Posterior cingulate gyrus (tissue), 11 donors: ENCODE measurements at places on chromosomes 5 and 9.

DNA sequence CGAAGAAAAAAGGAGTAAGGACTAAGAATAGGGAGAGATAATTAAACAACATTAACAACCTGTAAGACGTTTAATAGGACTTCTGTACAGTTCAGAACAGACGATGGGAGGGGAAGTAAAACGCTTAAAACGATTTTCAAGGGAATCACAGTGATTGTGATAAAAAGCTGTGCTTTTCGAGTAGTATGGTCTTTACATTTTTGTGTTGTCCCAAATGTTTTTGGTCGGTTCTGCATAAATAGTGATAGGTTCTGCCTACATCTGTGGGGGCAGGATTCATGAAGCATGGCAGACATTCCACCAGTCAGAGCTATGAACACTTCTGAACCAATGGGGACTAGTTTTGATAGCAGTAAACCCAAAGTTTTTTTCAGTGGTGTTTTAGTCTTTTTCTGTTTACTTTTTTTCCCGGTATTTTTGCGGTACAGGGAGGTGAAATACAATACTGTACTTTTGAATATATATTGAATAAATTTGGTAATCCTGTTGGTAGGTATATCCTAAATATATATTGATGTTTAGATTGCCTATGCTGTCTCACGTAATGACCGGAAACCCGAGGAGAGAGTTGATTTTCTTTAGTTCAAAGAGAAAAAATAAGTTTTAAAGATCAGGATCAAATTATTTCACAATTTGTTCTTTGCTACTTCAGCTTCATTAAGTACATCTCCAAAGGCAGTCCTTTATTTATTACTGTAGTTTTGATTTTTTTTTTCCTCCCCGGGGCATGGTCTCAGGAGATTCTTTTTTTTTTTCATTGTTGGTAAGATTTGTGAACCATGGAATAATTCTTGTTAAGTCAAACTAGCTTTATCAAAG is 1.3 kb downstream of the ERBIN start:
- no peak for DNase-seq

GRCh38 chr9:113624721-113625120 is 161.2 kb downstream of the RGS3 start:
- DNase-seq, result no peak

DNA sequence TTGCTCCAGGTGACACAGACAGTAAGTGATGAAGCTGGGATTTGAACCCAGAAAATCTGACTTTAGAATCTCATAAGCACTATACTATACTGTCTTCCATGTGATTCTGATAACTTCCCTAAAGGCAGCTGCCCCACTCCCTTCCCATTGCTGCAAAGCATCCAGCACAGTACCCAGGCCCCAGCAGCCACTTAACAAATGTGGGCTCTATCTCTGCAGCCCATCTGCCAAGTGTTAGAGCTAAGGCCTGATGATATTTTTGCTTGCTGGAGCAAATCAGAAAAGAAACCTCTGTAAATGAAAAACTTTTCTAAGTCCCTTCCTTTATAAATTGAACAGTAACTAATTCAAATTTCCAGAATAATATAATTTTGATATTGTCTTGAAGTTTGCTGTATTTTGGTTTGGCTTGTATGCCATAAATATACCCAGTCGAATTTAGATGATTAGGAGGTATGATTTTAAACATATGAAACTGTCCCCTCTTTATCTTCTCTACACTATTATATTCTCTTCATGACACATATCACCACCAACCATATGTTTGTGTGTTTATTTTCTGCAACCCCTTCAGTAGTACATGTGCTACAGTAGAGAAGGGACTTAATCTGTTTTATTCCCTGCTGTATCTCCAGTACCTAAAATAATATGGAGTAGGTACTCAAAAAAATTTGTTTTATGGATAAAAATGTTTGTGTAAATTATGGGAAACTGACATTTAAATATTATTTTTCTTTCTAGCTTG is 63.8 kb downstream of the SMIM15 start:
- DNase-seq, result no peak

GRCh38 chr9:136295542-136296433 is 8.1 kb downstream of the CCDC187 start:
- DNase-seq, result no peak

- DNase-seq, result no peak
Measured at GRCh38 chr9:86960938-86961337, 13.6 kb upstream of the GAS1 start.

DNA sequence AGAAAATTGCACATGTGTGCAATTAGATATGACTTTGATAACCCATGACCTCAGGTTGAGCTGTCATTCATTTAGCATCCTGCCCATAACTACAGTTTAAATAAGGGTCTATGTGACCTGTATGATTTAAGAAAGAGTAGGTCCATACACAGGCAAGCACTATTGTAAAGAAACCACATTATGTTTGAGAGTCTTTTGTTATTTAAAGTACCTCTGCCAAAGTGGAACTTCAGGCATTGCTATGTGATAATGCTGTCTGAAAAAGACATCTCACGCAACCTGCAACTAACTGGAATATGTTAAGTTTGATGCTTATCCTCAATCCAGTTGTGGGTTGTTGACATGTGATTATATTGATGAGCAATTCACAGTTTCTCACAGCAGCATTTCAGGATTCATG is 317.0 kb downstream of the TMEM161B start:
- no peak for DNase-seq

DNA sequence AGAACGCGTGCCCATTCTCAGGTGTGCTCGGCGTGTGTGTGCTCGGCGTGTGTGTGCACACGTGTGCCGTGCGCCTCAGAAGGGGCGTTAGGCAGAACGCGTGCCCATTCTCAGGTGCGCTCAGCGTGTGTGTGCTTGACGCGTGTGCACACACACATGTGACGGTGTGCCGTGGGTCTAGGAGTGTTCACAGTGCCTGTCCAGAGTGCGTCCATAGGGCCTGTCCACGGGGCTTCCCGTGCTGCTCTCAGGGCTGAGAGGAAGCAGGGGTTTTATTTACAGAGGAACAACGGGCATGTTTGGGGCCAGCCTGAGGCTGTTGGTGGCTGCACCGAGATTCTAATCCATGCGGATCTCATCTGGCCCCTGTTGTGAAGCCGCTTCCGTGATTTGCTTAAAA is 14.2 kb upstream of the AHRR start:
- DNase-seq, result no peak

GRCh38 chr5:105529851-105530250 is 1967.3 kb upstream of the NUDT12 start:
- no peak for DNase-seq

- no peak for DNase-seq
Measured at GRCh38 chr5:169615561-169615960, 21.5 kb upstream of the DOCK2 start.

- DNase-seq, result peak; percentile 89
Measured at GRCh38 chr5:140357726-140358093, 2.3 kb upstream of the SLC4A9 start.

DNA sequence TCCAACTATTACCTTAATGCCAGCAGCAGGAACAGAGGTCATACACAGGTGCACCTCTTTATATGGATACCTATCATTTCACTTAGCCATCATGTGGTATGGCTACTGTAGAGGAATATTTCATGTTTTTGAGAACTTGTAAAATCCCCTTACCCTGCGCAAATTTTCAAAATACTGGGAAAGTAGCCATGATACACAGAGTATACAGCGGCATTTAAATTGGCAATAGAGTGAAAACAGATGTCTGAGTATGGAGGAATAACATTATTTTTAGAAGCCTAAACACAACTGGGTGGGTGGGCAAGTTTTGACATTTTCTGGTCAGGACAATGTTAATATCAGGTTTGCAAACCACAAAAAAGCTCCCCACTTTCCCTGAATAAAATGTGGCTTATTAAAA is 109.5 kb downstream of the SMIM23 start:
- DNase-seq, result no peak
